ENCODE measurements at places on chromosomes 13 and 19.
A peak's percentile ranks its signal among the peaks of the same experiment; 100 is the strongest.

GRCh38 chr19:772730-773436, 22.0 kb downstream of the MISP start:
- ATAC-seq, result peak; percentile 8

- ATAC-seq, result peak; percentile 7
Measured at GRCh38 chr19:7870571-7871436, 3.4 kb downstream of the PRR36 start.

DNA sequence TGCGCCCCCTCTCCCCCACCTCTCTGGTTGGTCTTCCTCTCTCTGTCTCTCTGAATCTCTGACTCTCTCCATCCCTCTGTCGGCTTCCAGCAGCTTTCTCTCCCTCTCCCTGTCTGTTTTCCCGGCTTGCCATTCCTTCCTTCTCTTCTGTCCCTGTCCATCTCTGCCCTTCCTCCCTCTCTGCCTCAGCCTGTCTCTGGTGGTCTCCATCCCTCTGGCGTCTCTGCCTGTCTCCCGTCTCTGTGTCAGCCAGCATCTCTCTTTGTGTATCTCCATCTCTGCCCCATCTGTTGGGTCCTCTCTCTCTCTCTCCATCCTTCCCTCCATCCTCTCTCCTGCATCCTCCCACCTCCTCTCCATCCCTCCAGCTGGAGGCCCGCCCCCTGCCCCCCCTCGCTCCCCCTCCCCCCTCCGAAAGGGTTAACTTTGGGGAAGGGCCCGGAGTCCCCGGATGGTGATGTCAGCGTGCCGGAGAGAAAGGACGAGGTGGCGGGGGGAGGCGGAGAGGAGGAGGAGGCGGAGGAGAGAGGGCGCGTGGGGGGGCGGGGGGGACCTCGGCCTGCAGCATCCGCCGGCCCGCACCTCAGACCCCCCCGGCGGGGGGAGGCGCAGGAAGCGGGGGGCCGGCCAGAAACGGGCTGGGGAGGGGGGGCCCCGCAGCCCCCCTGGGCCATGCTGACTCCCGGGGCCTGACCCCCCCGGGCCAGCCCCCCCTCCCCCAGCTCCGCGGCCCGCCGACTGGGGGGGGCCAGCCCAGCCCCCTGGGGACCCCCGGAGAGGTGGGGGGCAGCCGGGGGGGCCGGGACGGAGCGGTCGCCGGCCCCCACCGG, at the start of gene BRSK1:
TSS of gene BRSK1 (plus strand) at position 450 of the 830 bp plus-strand sequence. CDS start 446 bp downstream, outside the sequence.
- ATAC-seq, result no peak

DNA sequence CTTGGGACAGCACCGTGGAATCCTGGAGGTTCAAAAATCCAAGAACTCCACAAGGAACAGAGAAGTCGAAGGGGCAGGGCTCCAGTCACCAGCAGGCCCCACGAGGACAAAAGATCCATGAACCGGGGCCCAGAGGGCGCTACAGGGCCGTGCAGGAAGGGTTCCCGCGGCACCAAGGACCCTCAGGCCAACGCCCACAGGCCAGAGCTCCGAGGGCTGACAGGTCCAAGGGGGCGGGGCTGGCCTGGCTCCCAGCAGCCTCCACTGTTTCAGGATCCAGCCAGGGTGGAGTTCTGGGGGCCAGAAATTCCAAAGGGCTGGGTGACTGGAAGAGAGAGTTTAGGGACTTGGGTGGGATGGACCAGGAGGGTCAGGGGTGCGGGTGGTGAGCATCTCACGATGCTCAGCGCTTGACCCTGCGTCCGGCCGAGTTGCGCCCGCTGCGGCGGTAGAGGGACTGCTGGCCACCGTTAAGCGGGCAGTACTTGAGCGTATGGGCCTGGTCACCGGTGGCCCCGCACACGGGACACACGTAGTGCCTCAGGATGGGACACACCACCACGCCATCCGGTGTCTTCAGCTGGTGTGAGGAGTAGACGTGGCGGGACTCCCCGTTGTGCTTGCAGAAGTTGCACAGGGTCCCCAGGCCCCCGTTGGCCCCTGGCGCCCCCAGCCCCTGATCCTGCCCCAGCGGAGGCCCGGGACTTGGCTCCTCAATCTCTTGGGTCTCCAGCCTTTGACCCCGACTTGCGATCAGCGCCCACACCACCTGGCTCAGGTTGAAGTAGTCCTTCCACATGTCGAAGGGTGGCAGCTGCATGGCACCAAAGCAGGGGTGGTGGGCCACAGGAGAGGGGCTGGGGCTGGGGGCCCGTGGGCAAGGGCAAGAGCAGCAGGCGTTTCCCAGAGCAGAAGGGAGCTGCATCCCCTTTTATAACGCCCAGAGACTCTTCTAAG, at the start of gene NANOS2:
TSS of gene NANOS2 (minus strand) at position 905 of the 957 bp plus-strand sequence. CDS start at position 820, 85 bp downstream.
- ATAC-seq, result peak; percentile 54

DNA sequence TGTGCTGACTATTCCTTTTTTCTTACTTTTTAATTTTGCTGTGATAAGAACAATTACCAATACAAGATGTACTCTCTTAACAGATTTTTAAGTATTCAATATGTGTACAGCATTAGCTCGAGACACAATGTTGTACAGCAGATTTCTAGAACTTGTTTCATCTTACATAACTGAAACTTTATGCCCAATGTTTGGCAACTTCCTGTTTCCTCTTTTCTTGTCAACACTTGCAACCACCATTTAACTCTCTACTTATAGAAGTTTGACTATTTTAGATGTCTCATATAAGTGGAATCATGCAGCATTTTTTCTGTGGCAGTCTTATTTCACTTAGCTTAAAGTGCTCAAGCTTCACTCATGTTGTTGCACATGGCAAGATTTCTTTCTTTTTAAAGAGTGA, 1426.8 kb downstream of the SLITRK5 start:
- ATAC-seq, result no peak

DNA sequence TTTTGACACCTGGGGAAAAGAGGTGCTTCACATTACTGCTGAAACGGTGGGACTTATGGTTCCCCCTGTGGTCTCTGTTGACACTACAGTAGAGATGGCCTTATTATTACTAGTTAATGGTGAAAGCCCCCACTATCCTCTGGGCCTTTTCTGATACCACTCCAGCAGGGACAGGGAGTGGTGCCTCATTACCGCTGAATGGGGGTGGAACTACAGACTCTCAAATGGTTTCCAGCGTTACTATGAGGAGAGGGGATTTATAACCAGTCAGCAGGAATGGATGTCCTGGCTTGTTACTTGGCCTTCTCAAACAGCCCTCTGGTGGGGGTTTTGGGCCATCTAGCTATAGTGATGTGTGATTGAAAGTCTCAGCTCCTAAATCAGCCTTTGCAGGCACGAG, 96.7 kb upstream of the DIAPH3 start:
- no peak for ATAC-seq

DNA sequence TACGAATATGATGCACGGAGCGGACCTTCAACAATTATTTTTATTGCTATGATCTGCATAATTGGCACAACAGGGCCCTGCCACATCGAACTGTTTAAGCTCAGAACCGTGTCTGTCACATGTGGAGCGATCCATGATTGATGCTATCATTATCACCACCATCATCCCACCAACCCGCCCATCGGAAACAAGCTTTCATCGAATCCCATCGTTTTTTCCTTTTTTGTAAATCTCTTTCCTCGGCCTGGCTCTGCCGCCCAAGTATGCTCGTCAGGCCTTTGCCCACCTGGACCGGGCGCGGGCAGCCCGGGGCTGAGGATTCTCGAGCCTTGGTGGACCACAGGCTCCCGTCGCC, 533 bp upstream of the DCAF15 start:
- ATAC-seq, result peak; percentile 2

All from SK-N-SH treated with all-trans-retinoic acid at 6 μM for 48 hours (cell line).